ENCODE measurements at places on chromosomes 4 and X.

- no peak for DNase-seq
These were observed 181.4 kb upstream of the NEIL3 start for GRCh38 chr4:177128306-177128705.

GRCh38 chr4:183253451-183253850 lies 66.6 kb downstream of the CLDN22 start:
- no peak for DNase-seq

GRCh38 chr4:76754439-76754838 lies 143.5 kb downstream of the SOWAHB start:
- no peak for DNase-seq

DNA sequence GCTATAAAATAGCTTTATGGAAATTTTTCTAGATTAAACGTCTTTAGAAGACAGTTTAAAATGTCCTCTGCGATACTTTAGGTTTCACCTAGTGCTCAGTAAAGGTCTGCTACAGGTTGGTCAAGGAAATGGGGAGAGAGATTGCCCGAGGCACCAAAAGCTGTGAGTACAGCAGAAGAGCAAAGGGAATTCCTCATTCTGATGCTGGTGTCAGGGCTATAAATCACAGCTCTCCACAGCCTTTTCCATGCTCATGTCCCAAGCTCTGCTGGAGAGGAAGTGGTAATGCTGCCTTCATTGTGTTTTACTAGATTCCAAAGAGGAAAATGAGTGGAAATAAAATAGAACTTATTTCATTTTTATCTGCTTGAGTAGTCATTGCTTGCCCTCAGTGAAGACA lies 2060.4 kb downstream of the ARAP2 start:
- DNase-seq, result no peak

DNA sequence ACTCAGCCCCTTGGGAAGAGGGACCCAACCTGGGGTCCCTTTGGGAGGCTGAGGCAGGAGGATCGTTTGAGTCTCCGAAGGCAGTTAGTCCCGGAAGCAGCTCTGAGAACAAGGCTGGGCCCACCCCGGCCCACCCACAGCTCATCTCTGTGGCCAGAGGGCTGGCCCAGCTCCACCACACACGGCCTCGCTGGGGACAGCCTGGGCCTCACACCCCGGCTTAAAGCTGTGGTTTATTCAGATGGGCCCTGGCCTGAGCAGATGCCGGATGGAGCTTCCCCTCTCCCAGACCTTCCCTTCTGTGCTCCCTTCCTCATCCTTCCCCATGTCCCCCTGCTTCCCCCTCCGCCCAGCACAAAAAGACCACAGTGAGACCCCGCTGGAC lies 54.4 kb downstream of the FAM53A start:
- DNase-seq, result no peak

DNA sequence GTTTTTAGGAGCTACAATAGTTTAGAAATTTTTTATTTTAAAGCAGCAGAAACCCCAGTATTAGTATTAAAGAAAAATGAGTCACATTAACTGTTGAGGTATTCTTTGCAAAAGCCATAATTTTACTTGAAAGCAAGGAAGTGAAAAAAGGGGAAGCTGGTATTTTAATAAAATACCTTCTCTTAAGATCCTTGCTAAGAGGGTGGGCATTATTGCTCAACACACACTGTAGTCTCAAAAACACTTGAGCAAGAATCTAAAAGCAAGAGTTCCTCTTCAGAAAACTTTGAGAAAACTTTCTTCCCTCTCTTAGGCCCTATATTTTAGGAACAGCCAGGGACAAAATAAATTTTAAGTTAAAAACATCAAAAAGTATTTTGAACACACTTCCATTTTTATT lies 259.4 kb upstream of the DIAPH2 start:
- DNase-seq, result no peak

- no peak for DNase-seq
These were observed 1047.9 kb downstream of the RPA4 start for GRCh38 chrX:97931586-97931985.

DNA sequence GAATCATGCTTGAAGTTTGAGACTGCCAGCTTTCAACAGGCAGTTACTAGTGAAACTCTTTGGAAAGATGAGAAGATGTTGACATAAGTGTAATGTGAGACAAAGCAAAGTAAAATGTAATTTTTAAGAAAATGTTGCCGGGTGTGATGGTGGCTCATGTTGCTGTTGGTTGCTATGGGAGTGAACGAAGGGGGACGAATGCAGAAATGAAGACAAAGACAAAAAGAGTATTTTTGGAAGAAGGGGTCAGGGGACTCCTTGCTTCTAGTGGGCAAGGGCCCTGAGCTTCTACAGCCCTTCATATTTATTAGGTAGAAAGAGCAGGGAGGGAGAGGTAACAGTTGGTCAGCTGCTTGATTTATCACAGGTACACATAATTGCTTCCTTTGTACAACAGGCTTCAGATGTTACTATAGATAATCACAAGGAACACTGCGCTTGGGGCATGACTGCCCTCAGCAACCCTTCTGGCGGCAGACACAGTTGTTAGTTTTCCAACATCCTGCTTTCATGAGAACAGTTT lies 11.9 kb upstream of the UGDH start:
- DNase-seq, result no peak

DNA sequence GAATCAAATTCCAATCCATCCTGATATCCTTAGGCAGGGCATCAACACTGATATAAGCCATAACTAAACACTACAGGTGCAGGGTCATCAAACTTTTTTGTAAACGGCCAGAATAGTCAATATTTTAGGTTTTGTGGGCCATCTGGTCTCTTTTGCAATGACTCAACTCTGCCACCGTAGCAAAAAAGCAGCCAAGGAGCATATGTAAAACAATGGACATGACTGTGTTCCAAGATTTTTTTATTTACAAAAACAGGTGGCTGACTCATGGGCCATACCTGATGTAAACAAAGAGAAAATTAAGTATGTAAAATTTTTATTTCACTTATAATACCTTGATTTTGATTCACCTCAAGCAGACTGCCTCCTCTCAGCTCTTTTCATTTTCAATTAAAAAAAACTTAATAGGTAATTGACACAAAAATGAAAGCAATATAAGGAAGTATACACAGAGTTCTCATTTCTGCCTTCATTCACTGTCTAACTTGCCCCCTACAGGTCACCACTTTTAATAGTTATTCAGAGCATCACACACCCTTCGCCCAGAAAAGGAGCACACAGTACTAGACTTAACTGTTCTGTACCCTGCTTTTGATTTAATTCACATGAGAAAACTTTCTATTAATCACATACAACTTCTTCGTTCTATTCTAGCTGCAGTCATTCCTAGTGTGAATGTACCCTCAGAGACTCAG lies 35.3 kb upstream of the GPM6B start:
- no peak for DNase-seq

DNA sequence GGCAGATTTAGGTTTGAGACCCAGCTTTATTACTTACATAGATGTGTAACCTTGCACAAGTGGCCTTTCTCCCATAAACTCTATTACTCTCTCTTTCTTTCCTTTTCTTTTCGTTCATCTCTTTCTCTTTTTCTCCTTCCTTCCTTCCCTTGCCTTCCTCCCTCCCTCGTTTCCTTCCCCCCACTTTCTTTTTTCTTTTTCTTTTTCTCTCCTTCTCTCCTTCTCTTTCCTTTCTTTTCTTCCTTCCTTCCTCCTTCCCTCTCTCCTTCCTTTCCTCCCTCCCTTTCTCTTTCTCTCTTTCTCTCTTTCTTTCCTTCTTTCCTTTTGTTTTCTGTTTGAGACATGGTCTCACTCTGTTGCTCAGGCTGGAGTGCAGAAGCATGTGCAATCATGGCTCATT lies 526.4 kb upstream of the CXorf51A start:
- DNase-seq, result no peak

GRCh38 chr4:155854582-155855226 lies 11.4 kb downstream of the ASIC5 start:
- no peak for DNase-seq

GRCh38 chr4:70863099-70863790 lies 23.6 kb upstream of the GRSF1 start:
- no peak for DNase-seq

DNA sequence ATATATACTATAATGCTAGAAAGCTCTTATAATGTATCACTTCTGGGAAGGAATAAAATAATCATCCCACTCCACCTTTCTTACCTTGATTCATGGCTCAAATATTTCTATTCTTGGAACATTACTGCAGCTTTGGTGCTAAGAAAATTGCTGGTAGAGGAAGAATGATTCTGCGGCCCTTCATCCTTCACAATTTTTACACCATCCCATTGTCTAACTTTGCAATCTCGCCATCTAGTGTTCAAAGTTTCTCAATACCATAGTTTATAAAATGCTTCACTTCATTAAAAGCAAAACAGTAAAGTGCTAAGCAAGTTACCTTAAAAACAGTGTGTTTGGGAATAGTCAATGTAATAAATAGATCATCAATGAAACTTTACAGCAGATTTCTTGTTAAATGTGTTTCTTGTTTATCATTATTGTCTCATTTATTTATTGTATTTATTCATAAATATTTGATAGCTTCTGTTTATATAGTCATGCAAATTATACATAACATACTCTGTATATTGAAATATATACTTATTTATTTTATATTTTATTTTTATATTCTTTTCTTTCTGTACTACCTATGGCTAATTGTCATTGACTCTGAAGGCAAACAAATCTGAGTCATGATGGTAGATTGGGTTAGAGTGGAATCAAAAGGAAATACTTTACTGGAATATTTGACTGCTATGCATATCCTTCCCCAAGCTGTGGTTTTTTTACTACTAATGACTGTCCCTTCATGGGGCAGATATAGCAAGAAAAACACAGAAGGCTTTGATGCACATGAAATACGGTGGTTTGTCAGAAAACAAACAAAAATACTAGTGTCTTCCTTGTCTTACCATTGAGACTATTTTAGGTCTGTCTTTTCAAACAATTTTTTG lies 390.7 kb downstream of the MAPK10 start:
- peak; percentile 18 for DNase-seq

GRCh38 chr4:94595880-94596483 lies 144.2 kb downstream of the PDLIM5 start:
- peak; percentile 13 for DNase-seq

DNA sequence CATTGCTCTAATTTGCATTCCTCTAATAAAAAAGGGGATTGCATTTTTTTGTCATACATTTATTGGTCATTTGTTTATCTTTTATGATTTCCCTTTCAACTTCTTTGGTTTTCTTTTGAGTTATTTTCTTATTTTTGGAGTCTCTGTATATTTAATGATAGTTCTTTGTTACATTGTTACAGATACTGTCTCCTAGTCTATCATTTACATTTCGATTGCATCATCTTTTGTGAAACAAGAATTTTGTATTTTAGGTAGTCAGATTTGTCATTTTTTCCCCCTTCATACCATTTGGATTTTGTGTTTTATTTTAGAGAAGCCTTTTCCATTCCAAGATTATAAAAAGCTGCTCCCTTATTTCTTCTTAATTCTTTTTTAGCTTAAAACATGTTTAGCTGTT lies 37.1 kb downstream of the SNX25 start:
- DNase-seq, result no peak

DNA sequence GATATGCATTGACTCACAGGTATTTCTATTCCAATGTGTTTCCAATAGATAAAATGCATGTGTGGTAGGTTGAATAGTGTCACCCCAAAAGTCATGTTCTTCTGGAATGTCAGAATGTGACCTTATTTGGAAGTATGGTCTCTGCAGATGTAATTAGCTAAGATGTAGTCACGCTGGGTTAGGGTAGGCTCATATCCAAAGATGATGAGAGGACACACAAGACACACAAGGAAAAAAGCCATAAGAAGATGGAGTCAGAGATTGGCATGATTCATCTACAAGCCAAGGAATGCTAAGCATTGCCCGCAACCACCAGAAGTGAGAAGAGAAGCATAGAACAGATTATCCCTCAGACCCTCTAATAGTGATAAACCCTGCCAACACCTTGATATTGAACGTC lies 17.5 kb downstream of the ZNF330 start:
- DNase-seq, result no peak

- no peak for DNase-seq
These were observed 948.3 kb upstream of the PRKX start for GRCh38 chrX:4661771-4662170.

DNA sequence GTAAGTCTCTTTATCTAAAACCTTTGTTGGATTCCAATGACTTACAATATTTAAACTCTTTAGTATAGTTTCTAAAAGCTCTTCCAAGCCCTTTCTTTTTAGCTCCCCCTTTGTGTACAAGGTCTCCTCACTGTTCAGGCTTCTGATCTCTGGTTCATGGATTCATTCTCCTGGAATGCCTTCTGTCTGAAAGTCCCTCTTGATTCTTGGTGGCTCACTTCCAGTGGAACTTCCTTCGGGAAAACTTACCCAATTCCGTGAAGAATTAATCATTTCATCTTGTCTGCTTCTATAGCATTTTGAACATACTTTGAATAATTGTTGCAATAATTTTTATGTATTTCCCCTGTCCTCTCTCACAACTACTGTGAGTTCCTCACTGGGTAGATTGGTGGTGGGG lies 3.6 kb downstream of the ARHGAP24 start:
- DNase-seq, result no peak

- DNase-seq, result no peak
These were observed 232.2 kb upstream of the MAOA start for GRCh38 chrX:43423876-43424275.

- no peak for DNase-seq
These were observed 6.8 kb upstream of the ACSL4 start for GRCh38 chrX:109739625-109740432.

DNA sequence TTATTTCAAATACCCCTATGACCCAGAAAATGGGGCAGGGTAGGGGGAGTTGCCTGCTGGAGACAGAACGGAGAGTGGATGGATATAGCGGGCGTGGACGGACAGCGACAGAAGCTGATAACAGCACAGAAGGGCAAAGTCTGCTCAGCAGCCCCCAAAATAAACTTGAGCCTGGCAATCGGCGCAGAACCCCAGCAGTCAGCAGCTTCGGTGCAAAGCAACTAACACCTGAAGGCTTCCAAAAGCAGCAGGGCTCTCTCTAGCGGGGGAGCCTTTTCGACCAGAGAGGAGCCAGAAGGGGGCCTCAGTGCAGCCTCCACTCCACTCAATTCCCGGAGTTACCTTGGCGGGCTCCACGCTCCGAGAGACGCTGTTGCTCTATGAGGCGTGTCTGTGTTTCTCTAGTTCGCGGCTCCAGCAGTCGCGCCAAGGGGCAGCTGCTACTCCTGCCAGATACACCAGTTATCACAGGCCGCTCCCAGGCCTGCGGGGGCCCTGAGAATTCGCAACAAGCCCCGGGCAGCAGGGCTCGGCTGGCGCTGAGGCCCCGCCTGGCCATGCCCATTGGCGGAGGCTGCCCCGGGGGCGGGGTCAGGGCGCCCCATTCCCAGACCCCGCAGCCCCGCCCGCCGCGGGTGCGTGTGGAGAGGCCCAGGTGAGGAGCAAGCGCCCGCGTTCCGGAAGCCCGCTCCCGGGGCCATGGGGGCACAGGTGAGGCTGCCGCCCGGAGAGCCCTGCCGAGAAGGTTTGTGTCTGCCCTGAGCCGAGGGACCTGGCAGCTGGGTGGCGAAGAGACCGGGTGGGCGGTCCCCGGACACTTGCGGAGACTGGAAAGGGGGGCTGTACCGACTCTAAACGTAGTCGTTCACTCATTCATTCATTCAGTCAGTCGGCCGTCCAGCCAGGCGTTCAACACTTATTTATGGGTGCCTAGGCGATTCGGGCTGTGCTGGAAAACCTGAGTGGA lies at the start of the genes CNGA1 and NIPAL1:
TSS of gene CNGA1 (minus strand) at position 541 of the 967 bp plus-strand sequence. CDS start 63,992 bp downstream, outside the sequence.
TSS of gene NIPAL1 (plus strand) at position 632 of the 967 bp plus-strand sequence. CDS start at position 700, 68 bp downstream.
- peak; percentile 51 for DNase-seq

All from NCI-H1105 (cell line).